ENCODE measurements at places on chromosomes 7 and 10.

DNA sequence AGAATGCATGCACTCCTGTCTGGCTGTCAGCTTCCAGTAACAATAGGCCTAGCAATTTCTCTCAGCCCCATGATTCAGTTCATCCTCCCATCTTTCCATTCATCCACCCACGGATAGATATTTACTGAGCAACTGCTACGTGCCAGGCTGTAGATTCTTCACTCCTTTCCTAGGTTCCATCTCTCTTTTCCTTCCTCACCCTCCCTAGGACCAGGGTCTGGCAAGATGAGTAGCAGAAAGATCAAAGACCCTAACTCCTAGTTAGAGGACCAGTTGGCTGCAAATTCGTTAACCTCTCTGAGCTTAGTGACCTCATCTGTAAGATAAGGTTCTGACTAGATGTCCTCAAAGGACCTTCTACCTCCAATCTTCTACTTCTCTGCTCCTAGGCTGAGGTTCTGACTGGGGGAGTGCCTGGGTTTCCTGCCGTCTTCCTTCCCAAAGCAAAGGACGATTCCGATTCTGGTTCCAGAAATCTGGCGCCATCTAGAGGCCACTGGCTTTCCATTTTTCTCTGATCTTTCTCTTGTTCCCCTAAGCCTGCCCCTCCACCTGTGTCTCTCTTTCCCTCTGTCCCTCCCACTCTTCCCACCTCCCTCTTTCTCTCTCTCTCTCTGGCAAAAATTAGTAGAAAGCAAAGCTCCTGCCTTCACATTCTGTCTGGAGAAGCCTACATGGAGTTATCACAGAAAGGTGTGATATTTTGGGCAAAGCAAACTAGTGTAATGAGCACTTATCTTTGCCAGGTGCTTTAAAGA, 26.2 kb downstream of the TBATA start:
- DNase-seq = peak; percentile 72

- DNase-seq = no peak
Observed at GRCh38 chr7:96188174-96188581, 133.7 kb downstream of the SLC25A13 start.

DNA sequence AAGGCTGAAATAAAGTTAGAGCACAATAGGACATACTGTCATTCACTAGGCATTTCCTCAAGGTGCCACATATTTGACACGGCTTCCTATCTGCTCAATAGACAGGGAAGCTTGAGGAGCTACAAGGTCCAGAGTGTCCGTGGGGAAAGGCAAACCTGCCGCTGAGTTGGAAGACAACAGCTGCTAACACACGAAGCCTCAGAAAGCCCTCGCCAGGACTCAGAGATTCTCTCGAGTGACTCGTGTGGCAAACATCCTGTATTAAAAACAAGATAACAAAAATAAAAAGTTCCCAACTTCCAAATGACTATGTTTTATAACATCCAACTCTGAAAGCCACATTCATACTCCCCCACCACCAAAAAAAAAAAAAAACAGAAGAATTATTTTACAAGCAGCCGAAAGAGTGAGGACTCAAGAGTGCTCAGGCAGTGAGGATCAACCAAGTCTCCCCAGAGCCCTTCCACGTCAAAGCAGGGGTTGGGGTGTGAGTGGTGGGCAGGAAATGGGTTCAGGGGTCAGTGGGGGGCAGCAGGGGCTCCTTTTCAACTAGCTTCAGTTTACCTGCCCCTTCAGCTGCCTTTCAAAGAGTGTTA, 67.6 kb downstream of the STK17A start:
- no peak for DNase-seq

DNA sequence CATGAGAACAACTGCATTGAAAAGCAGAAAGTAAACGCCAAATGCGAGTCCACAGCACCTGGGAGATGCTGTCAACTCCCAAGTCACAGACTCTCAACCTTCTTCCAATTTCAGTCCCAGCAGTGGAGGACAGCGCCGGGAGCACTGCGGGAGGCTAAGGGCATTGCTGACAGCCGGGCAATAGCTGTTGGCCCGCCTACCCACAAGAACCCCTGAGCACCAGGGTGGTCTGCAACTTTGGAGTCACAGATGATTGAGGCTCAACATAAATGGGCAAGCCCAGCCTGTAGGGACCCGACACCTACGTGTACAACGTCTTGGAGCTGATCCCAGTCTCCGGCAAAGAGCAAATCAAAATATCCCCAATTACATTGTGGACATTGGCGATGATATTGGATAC, 262.9 kb downstream of the TCERG1L start:
- no peak for DNase-seq

- no peak for DNase-seq
Observed at GRCh38 chr10:48470115-48470892, 134.6 kb downstream of the ARHGAP22 start.

DNA sequence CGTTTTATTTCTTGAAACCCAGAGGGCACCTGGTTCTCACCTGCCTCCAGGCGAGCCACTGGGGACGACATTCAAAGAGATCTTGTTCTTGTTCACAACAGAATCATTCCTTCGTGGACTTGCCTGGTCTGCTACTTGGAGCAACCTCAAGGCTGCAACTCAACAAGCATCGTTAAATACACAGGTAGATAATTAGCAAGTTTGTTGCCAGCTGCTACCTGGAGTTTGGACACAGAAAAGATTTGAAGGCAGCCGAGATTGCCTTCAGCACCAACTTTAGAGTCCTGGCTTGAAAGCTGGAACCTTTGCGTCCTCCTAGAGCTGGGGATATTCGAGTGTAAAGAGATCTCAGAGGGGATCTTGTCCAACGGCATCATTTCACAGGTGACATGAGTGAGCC, 89.6 kb upstream of the C7orf33 start:
- DNase-seq = no peak

DNA sequence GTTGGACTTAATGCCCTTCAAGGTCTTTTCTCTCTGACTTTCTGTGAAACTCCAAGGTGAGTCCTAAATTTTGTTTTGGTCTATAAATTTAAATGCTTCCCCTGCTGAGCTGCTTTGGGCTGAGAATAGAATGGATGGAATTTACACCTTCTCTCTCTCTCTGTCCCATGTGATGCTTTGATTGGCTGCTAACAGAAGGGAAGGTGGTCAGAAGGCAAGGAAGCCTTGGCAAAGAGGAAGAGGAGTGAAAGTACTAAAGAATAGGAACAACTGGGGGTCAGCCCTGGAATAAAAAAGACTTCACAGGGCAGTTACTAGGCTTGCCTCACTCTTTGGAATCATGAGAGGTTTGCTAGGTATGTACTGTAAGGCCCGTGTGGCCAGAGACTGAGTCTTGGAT, 260.2 kb downstream of the AUTS2 start:
- no peak for DNase-seq

GRCh38 chr7:3301831-3302618, 973 bp downstream of the SDK1 start:
- no peak for DNase-seq

DNA sequence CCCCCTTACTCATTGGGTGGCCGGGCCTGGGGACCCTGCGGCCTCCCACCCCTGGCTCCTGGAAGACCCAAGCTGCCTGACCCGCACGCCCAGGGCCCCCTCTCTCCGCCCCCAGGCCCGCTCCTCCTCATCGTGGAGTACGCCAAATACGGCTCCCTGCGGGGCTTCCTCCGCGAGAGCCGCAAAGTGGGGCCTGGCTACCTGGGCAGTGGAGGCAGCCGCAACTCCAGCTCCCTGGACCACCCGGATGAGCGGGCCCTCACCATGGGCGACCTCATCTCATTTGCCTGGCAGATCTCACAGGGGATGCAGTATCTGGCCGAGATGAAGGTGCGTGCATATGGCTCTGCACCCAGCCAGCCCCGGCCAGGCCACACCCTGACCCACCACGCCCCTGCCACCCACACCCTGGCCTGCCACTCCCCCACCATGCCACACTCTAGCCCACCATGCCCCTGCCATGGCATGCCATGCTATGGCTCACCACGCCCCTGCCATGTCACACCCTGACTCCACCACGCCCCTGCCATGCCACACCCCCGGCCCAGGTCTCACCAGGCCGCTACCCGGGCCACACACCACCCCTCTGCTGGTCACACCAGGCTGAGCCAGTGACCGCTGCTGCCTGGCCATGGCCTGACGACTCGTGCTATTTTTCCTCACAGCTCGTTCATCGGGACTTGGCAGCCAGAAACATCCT, 18.7 kb upstream of the CSGALNACT2 start:
- DNase-seq = no peak

GRCh38 chr10:12214763-12215218, 18.8 kb downstream of the CDC123 start:
- no peak for DNase-seq

DNA sequence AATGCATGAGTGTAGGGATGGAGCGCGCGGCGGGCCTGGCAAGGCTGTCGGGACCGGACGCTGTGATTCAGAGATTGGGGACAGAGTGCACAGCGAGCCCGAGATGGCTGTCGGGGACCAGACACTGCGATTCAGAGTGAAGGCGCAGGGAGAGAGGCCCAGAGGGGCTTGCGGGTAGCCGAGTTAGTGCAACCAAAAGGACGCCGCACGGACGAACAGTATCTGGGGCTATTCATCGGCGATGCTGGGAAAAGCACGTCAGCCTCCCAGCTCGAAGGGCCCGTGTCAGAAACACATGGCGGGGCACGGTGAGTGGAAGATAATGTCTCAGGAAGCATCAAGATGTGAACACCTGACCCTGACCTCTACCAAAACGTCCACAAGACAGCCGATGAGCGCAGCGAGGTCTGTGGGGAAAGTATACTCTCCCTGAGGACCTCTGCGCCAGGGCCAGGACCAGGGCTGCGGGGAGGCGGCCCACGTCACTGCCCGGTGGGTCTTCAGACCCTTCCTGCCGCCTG, 215.8 kb downstream of the ZMYND11 start:
- no peak for DNase-seq

- no peak for DNase-seq
Observed at GRCh38 chr10:73644767-73645166, 3.5 kb upstream of the MYOZ1 start.

DNA sequence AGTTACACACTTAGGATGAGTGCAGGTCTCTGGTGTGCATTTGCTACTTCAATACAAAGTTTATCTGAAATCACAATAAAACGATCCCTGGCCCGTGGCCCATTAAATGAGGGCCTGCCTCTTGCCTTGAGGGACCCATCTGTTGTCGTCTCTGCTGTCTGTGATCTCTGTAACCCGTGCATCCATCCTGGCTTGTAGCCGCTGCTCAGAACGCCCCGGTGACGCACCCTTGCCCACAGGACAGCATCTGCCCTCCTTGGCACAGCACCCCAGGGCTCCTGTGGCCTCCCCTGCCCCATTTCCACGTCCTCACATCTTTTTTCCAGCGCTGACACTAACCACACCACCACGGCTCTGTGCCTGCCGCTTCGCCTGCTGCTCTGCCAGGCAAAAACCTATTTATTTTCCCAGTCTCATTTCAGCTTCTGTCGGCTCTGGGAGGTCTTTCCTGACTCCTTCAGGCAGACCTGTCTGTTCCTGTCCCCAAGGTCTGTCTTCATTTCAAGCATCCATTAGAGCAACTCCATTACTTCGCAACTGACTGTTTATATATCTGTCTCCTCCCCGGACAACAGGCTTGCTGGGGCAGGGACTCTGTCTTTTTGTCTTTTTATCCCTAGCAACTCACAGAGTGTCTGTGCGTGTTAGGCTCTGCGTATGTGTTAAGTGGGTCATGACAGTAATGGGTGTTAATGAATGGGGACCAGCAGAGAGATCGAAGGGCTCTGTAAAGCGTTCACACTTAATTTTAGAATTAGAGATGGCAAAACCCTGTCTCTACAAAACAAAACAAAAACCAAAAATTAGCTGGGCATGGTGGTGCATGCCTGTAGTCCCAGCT, 16.4 kb downstream of the CARD11 start:
- DNase-seq = no peak

- no peak for DNase-seq
Observed at GRCh38 chr10:123395906-123396305, 241.7 kb downstream of the BUB3 start.

- no peak for DNase-seq
Observed at GRCh38 chr7:79615871-79616640, 162.6 kb upstream of the MAGI2 start.

DNA sequence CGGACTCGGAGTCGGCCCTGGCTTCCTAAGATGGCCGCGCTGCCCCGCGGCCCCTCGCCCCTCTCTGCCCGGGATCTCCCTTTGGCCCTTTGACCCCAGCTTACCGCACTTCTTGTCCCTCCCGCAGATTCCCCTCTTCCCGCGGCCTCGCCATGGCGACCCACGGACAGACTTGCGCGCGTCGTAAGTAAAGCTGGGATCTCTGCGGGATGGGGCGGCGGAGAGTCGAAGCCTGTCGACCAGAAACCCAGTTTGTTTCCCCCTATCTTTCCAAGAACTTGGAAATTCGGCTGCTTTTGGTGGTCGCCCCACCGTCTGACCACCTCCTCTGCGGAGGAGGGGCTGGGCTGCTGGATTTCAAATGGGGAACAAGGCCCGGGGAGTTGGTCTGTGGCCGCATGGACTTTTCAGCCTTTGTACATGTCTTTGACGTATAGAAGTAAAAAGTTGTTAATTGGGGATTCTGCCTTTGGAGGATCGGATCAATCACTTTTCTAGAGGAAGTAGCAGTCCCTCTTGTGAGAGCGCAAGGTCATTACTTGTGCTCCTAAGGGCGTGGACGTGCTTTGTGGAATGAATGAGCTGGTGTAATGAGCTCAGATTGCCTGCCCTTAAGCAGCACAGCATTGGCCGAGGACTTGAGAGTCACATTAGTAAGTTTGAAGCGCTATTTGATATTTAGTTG, 553 bp downstream of the VDAC2 start:
- no peak for DNase-seq

DNA sequence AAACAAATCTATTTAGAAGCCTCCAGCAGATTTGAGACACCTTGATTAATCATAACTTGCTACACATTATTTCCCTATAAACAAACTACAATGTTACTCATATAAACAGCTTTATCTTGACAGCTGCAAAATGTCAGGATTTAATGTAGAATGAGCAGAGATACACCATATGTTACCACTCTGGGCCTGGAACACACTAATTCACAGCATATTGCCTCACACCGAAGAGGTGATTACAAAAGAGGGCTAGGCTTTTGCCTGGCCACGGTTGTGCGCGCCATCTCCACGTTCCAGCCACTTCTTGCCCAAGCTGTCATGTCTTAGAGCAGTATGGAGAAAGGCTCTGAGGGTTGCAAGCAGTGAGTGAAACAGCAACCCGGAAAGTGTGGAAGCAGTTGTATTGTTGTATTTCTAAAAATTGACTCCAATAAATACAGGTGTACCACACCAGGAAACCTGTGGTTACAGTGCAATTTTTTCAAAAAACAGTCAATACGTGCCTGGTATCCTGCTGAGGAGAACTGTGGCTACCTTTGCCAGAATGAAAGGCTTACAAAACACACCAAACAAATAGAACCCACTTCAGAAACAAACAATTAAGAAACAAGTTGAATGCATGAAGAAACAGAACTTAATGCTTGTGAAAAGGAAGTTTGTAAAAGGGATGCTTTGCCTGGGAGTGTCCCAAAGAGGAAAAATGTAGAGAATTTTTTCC, 498.1 kb downstream of the PLXNA4 start:
- no peak for DNase-seq

DNA sequence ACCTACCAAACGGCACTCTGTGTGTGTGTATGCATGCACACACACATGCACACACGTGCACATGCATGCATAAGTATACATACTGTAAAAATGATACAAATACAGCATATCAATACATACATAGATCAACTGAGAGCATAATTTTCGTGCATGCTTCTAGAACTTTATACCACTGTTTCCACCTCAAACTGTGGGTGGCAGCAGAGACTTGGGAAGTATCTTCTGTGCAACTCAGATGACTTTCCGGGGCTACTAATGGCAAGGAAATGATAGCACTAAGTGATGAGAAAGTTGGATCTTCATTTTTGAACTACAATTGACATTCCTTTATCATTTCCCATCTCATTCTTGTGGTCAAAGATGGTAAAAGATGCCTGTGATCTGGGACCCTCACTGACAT, 570.7 kb downstream of the REEP3 start:
- no peak for DNase-seq
